Fibroblast of the conjunctiva (primary cell): ENCODE measurements at places on chromosomes 13 and 19.

GRCh38 chr13:50456111-50456510 lies 387.4 kb downstream of the DLEU7 start:
- DNase-seq: peak; percentile 2

DNA sequence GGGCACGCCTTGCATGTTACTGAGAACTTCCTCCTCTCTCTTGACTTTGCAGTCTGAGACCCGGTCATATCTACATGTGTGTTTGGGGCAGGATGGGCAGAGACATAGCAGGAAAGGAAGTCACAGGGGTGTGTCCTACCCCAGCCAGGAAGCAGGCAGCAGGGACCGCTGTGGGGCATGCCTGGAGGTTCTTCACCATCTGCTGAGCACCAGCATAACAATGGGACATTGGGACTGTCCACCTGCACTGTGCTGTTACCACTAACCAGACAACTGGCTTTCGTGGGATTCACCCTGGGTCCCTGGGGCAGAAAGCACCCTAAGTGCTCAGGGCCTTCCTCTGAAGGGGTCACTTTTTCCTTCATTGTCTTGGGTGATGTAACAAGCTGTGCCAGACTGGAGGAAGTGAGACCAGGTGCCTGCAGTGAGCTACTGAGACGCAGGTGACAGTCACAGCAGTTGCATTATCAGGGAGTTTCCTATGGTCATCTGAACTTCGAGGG lies 2.6 kb upstream of the HAUS5 start:
- no peak for DNase-seq

DNA sequence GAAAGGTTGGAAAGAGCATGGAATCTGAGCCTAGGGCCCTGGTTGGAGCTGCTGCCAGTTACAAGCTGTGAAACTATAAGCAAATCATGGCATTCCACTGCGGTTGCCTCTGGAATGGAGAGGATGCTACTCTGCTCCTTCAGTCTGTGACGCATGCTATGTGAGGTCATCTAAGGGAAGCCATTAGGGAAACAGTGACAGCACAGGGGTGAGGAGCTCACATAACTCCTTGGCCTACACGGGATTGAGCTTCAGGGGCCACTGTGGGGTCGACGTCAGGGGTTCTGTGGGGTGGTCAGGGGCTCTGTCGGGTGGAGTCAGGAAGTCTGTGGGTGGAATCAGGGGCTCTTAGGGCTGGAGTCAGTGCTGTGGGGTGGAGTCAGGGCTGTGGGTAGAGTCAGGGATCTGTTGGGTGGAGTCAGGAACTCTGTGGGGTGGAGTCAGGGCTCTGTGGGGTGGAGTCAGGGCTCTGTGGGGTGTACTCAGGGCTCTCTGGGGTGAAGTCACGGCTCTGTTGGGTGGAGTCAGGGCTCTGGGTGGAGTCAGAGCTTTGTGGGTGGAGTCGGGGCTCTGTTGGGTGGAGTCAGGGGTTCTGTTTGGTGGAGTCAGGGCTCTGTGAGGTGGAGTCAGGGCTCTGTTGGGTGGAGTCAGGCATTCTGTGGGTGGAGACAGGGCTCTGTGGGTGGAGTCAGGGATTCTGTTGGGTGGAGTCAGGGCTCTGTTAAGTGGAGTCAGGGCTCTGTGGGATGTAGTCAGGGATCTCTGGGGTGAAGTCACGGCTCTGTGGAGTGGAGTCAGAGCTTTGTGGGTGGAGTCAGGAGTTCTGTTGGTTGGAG lies 35.8 kb upstream of the MEDAG start:
- peak; percentile 98 for DNase-seq

DNA sequence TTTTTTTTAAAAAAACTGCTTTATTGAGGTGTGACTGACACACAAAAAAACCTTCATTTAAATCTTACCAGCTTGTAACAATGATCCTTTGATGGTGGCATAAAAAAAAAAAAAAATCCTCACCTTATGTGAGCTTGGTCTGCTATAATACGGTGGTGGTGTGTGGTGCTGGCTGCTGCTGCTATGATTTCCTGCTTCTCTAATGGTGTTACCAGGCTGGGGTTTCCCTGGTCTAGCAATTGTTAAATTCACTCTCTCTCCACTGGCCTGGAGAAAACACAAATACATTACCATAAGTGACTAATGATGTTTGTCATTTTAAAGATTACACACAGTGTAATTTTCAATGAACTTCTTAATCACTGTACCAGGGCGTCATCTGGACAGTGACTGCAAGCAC lies 60.6 kb downstream of the LNX2 start:
- no peak for DNase-seq

DNA sequence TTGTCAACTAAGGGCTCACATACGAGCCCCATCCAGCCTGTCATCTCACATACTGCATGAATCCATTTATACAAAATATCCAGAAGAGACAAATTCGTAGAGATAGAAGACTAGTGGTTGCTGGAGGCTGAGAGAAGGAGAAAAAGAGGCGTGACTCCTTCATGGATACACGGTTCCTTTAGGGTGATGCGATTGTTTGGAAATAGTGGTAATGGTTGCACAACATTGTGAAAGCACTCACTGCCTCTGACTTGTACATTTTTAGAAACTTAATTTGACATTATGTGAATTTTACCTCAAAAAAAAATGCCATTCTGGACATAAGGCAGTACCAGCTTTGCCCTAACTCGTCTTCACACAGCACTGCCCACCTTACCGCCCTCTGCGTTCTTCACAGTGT lies 27.3 kb downstream of the IGFL1 start:
- DNase-seq: no peak
